ENCODE measurements at places on chromosomes 6 and 20.

- no peak for DNase-seq
Observed at GRCh38 chr6:34132486-34133185, 13.3 kb downstream of the GRM4 start.

DNA sequence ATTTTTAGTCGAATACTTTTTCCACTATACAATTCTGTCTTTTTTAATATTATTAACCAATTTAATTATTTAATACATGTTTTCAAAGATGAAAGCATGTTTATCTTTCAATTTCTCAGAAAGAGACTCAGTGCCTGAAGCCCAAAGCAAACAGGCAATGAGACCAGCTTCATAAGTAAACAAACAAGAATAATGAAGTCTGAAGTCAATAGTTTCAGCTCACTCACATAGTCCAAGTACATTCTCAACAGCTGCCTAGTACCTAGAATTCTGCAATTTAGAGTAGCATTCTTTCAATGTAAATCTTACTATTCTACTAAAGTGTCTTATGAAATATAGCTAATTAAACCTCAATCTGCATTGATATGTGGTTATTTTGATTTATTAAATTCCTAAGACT is 626.5 kb upstream of the NRSN1 start:
- DNase-seq, result no peak

DNA sequence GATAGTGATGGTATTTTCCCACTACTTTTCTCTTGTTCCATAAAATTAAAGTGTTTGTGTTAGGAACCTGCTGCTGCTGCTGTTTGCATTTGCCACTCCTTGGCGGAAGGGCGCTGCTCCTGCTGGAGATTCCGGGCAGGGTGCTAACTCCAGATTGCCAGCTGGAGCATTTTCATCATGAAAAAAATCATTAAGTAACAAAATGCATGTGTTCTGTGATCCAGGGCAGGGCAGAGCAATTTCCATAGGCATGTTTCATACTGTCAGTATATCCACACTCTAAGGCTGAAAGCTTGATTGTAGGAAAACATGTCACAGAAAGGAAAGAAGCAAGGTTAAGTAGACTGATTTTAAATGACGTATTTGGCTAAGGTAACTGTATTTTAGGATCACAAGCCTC is 24.0 kb downstream of the PBOV1 start:
- DNase-seq, result no peak

DNA sequence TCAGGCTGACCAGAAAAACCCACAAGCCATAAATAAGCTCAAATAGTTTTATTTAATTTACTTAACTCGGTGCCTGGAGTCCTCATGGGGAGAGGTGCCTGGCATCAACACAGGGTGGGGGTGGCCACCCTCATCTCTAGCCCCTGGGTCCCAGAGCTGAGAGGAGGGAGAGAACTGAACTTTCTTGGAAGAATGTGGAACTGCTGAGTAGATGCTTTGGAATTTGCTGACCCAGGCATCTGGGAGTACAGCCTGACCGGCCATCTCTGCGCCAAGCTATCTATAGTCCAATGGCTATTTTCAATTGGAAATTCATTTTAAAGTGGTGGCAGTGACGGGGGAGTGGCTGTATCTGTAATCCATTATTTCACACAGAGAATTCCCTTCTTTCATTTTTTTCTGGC is 104.8 kb downstream of the CDH26 start:
- DNase-seq, result no peak

DNA sequence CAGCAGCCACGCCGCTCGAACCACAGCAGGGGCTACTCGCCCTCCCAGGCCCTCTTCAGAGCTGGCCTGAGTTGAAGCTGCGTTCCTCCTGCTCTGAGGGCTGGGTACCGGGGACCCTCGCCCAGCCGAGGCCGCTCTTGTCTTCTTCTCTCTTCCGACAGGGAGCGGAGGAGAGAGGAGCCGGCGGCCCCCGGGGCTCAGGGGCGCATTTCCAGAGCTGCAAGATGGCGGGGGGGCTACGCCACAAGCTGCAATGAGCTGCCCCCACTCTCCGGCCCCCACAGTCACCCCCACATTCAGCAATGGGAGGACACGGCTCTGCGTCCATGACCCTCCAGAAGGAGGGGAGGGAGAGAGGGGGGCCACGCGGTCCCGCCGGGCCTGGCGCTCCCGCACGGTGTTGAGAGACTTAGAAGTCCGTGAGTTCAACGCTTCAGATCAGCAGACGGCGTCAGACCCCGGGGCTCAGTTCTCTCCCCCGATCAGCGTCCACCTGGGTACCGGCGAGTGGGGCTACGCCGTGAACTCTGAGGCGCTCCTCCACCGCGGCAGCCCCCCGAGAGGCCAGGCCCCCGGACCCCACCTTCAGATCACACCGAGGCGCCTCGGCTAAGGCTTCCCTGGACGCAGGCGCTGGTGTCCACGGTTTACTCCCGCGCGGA is 31.6 kb downstream of the SLC2A4RG start:
- no peak for DNase-seq

DNA sequence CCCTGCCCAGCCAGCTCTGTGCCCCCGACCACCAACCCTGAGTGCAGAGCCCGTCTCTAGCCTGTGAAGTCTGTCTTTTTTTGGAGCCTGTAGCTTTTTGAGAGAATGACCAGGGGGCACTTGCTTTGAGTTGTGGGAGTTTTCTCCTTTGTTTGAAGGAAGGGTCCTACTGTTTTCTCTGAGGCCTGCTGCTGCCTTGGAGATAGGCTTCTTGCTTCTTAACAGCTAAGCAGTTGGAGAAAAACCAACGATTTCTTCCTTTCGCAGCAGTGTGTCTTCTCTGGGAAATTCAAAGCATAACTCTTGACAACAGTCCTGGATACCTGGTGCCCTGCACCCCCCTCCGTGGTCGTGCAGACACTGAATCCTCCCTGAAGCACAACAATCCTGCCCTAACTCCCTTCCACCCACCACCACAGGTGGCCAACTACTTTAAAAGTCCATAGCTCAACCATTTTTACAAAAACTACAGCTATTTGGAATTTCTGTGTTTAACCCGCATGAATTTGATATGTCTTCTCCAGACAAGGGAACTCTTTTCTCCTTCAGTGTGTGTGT is 61.0 kb downstream of the FAM50B start:
- no peak for DNase-seq

DNA sequence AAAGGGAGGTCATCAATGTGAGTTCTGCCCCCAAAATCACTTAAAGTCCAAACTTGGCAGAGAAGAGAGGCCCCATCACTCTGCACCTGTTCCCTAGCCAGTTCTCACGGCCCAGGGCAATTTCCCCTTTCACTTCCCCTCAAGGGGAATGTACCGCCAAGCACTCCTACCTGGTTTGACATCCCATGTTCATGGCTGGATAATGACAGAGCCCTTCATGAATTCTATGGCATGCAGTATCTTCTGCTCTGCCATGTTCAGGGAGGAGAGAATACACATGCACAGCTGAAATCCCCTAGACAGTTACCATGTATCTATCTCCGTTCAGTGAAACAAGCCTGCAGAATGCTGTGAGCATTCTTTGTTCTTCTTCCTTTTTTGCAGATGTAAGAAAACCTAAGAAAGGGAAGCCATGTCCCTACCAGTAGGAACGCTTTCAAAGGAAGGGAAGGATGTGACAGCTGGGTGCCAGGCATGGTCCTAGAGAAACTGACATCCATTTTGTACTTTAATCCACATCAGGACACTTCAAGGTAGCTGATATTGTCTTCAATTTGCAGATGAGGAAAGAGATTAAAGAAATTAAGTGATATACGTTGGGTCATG is 79.8 kb upstream of the ARID1B start:
- DNase-seq, result no peak

GRCh38 chr6:159169193-159169555 is at the start of gene FNDC1:
Gene FNDC1 (plus strand): TSS chr6:159169400. CDS start chr6:159169597, 197 bp downstream.
- peak; percentile 42 for DNase-seq

GRCh38 chr6:87171938-87172633 is 16.7 kb downstream of the ZNF292 start:
- no peak for DNase-seq

DNA sequence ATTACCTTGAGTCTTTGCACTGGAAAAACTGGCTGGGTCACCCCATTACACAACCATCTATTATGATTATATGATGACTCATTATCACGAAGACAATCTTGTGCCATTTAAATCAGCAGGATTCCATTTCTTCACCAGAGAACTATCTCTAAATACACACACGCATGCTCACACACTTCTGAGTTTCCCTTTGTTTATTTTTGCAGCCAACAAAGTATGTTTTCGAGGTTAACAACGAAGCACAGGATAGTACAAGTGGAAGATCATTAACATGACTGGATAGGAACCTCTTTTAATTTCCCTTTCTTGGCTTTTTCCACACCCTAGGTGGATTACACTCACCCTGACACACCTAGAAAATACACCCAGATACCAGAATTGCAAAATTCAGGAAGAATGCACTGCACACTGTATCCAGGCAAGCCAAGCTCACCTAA is 18.9 kb downstream of the PERP start:
- DNase-seq, result no peak

GRCh38 chr6:130964808-130965604 is 98.0 kb downstream of the EPB41L2 start:
- no peak for DNase-seq

- no peak for DNase-seq
Observed at GRCh38 chr6:54710456-54710855, 136.1 kb upstream of the FAM83B start.

DNA sequence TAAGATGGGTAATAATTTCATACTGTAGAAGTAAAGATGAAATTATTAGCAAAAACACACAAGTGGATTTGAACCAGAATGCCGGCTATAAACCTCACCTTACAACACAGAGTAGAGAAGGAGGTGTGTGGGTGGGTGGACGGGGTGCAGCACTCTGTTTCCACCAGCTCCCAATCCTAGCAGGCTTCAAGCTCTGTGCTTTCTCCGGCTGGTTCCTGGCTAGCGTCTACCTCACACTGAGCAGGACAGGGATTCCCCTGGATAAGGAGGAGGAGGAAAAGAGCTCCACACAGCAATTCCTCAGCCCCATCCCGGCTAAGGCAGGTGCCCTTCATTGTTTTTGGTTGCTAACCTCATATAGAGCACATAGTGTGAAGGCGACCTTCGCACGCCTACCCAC is 453.3 kb downstream of the C6orf118 start:
- no peak for DNase-seq

DNA sequence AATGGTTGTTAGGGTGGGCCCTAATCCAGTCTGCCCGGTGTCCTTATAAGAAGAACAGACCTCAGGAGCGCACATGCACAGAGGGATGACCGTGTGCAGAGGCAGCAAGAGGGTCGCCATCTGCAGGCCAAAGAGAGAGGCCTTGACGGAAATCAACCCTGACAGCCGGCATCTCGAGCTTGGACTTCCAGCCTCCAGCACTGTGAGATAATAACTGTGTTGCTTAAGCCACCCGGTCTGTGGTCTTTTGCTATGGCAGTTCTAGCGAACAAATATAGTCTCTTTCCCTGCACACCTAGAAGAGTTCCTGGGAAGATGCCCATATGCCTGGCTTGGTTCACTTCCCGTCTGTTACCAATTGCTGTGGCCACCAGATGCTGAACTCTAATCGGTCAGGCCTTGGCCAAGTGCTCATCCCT is 35.3 kb upstream of the PTGIS start:
- DNase-seq, result no peak

GRCh38 chr6:3390698-3391097 is 66.2 kb downstream of the SLC22A23 start:
- DNase-seq, result no peak

GRCh38 chr6:34207695-34208443 is 28.8 kb upstream of the HMGA1 start:
- peak; percentile 2 for DNase-seq

DNA sequence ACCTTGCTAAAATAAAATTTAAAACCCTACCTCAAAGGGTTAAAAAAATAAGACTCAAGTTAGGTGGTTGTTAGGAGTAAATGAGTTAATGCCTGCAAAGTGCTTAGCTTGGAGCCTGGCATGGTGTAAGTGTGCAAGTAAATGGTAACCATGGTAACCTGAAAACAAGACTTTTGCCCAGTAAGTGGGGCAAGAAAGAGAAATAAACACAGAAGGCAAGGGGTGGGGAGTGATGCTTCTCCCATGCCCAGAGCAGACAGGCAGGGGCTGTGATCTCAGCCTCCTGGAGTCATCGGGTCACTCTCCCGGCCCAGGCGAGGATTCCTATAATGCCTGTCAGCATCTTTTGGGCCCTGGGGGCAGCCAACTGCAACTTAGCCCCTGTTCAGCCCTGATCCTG is 59.2 kb upstream of the SLC32A1 start:
- DNase-seq, result no peak

DNA sequence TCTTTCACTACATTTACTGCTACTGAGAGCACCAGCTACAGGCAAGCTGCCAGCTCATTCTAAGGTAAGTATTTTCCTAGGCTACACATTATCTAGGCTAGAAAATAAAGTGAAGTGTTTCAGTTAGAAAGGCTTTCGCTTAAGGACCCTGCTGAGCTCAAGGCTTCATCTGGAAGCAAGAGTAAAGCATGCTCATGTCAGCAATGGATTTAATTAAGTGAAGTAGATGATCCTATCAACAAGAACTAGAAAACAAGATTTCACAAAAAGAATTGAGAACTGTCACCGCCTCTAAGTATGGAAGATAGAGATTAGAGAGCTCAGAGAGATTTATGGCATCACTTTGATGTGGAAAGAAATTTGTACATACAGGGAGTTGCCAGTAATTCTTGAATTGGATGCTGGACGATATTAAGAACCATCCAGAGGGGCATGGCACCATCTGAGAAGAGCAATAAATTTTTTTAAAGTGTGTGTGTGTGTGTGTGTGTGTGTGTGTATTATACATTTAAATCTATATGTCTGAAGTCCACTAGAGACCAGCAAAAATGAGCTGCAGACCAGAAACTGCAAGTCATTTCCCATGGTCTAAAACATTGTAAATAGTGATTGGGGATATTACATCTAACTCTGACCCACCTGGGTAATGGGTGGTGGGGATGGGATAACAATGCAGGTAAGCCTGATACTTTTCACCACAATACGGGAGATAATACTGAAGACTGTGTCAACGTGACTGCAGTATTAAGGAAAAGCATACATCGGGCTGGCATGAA is 105.2 kb upstream of the MAP7 start:
- no peak for DNase-seq

- no peak for DNase-seq
Observed at GRCh38 chr6:137362878-137363804, 131.1 kb downstream of the OLIG3 start.

- DNase-seq, result no peak
Observed at GRCh38 chr6:16392010-16392409, 153.6 kb downstream of the GMPR start.

GRCh38 chr6:34475238-34475682 is 9.4 kb downstream of the PACSIN1 start:
- DNase-seq, result no peak

GRCh38 chr6:143562143-143562542 is 50.6 kb upstream of the FUCA2 start:
- no peak for DNase-seq

DNA sequence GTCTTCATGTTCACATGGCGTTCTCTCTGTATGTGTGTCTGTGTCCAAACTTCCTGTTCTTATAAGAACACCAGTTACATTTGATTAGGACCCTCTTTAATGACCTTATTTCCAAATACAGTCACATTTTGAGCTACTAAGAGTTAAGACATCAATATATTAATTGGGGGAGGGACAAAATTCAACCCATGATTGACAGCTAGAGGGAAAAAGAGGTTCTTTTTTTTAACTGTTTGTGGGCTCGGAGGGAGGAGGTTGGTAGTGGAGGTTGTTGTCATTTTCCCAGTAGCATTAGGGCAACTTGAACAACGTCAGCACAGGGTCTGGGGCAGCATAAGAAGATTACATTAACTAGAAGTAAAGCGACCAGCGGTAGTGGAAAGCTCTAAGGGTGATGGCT is 2.3 kb upstream of the GMDS start:
- no peak for DNase-seq

- DNase-seq, result no peak
Observed at GRCh38 chr6:170221753-170222400, 69.0 kb downstream of the DLL1 start.

- DNase-seq, result no peak
Observed at GRCh38 chr6:142857233-142857761, 87.7 kb downstream of the HIVEP2 start.

Measured in stimulated activated naive CD4-positive, alpha-beta T cell treated with Interleukin-2 at 50 U/mL for 16 hours (primary cell).